ENCODE measurements at places on chromosomes 13 and 19. TPM values are rescaled to one million over a fixed set of nuclear protein-coding genes. Genes with fewer than 3 reads are reported as not detected.

The OR7C1 gene
- not detected for total RNA-seq

The OR10H1 gene
- total RNA-seq, result not detected

The CLDND2 gene
- total RNA-seq, result 1.8 TPM

The HIPK4 gene
- total RNA-seq, result not detected

The NLRP4 gene
- not detected for total RNA-seq

The TMIGD2 gene
- total RNA-seq, result not detected

The CACNG7 gene
- total RNA-seq, result not detected

The C3 gene
- total RNA-seq, result 0.64 TPM
